Left renal pelvis (tissue), 4 donors: ENCODE measurements at places on chromosomes 12 and 14. TPM values are rescaled to one million over a fixed set of nuclear protein-coding genes. Genes with fewer than 3 reads are reported as not detected.

ORMDL2 gene
- 35.6 TPM for polyA plus RNA-seq

GPR135 gene
- 5.6 TPM for polyA plus RNA-seq

CINP gene
- 32.9 TPM for polyA plus RNA-seq

BMAL2 gene
- polyA plus RNA-seq: 6.5 TPM

GRCh38 chr12:44847403-44847802 is 28.7 kb downstream of the NELL2 start:
- DNase-seq: no peak

DNA sequence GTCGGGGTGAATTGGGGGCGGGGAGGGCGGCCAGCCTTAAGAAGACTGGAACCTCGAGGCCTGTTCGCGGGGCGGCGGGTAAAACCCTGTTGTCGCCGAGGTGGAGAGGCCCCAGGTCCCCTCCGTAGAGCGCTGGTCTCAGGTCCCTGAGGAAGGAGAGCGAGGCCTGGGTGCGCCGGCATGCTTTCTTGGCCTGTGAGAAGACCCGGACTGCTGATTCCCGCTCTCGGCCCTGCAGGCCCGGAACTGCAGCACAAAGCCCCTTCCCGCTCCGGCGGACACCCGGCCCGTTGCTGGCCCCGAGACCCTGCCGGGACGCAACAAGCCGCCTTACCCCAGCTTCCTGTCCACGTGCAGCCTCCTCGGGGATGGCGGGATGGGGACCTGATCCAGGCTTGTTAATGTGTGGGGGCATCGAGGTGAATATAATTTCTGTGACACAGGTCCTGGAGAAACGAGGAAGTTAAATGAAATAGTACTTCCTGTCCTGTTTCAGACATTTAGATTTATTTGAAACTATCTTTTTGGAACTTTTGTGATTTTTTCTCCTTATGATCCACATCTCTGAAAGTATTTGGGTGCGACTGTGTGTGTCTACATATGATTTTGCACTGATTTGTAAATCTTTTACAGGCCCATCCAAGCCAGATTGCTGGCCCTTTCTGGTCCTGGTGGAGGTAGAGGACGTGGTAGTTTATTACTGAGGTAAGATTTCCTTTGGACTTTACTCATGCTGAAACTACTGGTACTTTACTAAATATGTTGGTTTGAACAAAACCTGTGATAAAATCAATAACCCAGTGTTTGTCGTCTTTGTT is 600 bp downstream of the PNN start:
- DNase-seq: peak; percentile 29
